ENCODE measurements at places on chromosomes 3 and 15.
A peak's percentile ranks its signal among the peaks of the same experiment; 100 is the strongest.

DNA sequence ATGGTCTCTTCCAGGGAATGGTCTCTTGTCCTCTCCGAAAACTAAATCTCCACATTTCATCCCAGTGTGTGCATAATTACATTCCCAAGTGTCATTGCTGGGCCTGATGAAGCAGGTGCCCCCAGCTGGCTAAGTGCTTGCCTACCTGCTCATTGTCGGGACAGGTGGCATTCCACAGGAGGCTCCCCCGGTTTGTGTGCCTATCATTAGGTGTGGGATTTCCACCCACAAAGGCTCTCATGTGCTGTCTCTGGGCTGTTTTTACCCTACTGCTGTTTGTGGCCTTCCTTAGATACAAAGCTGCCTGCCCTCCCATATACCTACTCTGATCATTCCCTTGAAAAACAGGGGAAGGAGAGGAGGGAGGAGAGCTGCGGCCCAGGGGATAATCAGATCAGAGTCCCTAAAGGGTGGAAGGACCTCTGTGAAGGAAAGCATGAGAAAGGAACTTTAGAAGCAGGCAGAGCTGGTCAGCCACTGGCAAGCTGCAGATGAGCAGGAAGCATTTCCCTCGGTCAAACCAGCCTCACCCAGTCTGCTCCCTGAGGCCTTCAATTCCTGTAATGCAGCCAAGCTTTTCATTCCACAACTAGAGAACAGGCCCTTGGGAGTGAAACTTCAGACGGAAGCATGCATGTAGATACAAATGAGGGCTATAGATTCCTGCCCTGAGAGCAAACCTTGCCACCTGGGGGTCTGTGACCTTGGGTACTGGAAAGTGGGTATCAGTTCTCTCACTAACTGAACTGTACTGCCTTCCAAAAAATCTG, 60.7 kb upstream of the HEG1 start:
- no peak for DNase-seq

DNA sequence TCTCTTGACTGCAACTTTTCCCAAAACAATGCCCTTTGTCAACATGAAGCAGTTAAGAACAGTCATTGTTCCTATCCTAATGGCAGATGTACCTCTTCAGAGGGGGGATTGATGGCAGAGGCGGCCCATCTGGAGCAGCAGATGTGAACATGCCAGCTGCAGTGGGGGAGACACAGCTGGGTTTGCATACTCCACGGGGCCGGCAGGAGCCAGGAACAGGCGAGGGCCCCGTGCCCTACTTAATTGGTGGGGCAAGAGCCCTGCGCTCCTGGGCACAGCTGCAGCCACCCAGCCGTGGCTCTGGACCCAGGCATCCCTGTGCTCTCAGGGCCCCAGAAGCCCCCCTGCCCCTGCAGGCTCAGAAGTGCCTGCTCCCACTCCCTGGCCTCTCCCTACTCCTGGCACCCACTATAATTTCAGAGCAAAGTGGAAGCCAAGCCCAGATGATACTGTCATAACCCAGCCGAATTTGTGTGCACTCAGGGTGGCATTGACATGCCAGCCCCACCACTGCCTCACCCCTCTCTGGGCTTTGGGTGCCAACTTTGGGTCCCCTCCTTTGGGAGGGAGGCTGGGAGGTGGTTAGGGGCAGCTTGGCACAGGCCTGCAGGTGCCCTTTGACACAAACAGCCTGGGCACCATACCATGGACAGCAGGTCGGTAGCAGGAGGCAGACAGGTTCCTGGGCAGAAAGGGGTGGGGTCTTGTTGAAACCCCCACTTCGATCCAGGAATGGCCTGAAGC, 34.6 kb downstream of the ROPN1B start:
- DNase-seq: no peak

DNA sequence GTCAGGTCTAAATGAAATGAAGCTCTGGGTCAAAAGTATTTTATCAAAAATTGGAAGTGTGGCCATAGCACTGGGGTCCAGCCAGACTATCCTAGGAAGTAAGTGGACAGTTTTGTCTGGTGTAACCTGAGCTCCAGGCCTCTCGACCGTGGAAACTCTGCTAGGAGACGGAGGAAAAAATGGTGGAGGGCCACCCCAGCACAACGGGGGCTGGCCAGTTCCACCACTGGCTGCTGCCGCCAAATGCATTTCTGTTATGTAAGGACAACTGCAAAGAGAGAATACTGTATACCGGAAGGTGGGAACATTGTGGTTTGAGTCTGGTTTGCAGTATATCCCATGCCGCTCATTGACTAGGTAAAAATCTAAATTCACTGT, 235.7 kb downstream of the GREM1 start:
- no peak for DNase-seq

DNA sequence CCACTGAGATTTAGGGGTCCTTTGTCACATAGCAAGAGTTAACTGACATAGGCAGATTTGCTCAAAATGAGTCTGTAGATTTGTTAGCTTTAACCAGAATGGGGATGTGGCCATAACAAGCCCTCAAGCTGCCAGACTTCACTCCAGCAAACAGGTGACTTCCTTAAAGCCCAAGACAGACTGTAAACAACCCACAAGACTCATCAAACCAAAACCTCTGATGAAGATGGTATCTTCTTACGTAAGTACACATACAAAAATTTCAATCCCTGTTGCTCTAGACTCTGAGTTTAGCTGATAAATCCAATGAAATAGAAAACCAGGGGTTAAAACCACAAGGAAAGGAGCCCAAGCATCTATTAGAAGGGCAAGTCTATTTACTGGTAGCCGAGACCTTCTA, 18.2 kb upstream of the ZBTB20 start:
- DNase-seq: peak; percentile 61

GRCh38 chr3:61381745-61382392, 130.6 kb upstream of the FHIT start:
- DNase-seq: peak; percentile 55

DNA sequence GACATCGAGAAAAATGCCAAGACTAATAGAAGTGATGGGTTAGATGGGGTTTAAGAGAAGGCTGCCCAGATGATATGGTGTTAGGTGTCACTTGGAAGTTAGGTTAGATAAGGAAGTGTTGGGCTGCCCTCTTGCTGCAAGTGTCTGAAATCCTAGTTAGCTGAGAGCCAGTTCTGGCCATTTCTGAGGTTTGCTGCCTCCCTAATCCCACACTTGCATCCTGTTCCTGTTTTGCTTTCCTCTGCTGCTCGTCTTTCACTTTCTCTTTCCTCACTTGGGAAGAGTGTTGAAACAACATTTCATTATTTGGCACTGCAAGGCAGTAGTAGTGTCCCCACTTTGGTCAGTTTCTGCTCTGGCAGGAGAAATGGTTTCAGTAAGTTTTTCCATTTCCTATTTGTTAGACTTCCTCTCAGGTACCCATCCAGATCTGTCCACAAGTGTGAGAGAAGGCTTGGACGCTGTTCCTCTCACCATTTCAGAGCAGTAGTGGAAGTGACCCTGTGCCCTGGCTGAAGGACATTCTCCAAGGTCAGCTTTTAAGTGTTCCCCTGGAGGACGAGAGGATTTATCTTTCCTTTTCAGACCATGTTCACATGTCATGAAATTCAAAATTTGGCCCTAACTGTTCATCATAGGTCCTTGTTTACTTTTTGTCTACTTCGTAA, 93.3 kb downstream of the ADAMTSL3 start:
- no peak for DNase-seq

DNA sequence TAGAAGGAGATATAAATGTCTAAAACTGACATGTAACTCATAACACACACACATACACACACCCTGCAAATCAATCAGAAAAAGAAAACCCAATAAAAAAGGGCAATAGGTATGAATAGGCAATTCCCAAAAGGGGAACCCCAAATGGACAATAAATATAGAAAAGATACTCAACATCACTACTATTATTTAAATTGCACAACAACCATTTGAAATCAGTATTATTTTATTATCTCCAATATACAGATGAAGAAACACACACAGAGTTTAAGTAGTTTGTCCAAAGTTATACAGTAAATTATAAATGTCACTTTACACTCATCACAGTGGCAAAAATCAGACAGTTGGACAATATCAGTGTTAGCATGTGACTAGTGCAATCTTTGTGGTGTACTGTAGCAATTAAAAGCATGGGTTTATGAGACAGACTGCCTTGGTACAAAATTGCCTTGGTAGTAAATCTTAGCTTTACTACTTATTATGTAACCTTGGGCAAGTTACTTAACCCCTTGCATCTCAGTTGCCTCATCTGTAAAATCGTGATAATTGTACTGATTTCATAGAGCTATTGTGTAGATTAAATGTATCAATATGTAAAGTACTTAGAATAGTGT, 3.4 kb upstream of the FSTL1 start:
- no peak for DNase-seq

DNA sequence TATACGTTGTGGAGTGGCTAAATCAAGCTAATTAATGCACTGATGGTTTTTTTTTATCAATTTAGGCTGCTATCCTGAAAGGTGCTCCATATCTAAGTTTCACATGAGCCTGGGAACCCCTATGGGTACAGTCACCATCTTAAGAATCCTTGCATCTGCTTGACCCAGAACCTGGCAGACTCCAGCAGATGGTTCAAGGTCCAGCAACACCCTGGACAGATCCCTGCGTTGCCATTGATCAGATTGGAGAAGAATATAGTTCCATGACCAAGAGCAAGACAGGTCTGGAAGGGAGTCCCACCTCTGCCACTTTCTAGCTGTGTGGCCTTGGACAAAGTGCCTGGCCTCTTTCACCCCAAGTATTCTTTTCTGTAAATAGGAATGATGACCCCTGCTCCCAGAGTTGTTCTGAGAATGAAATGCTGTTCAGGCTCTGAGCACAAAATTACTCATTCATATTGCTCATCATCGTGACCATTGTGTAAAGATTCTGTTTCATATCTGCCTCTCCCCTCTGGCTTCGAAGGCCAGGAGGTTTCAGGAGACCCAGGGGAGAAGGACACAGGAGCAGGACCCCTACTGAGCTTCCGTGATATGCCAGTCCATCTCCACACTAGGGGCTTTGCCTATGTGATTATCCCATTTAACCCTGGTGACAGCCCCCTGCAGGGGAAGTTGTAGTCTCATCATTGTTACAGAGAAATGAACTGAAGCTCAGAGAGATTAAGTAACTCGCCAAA, 30.0 kb upstream of the TSEN2 start:
- DNase-seq: no peak

- DNase-seq: no peak
Measured at GRCh38 chr3:37712918-37713817, 148.5 kb upstream of the CTDSPL start.

GRCh38 chr3:193714523-193715137, 121.6 kb downstream of the OPA1 start:
- no peak for DNase-seq

- no peak for DNase-seq
Measured at GRCh38 chr3:143707848-143708247, 140.4 kb downstream of the SLC9A9 start.

GRCh38 chr3:106836906-106837305, 540.3 kb upstream of the CCDC54 start:
- no peak for DNase-seq

DNA sequence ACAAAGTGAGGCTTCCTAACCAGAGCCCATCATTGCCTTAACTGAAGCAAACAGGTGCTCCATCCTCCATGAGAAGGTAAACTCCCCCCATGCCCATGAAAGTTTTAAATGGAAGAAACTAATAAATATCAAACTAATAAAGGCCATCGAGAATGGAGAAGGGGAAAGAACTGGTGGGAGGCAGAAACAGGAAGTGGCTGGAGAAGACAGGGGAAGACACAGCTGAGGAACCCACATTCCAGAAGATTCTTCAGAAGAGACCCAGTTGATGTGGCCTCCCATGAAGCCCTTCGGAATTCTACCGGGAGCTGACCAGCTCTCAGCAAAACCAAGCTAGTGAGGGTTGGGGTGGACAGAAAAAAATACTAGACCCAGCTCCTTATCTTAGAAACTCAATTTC, 41.6 kb downstream of the SH3BP5 start:
- no peak for DNase-seq

DNA sequence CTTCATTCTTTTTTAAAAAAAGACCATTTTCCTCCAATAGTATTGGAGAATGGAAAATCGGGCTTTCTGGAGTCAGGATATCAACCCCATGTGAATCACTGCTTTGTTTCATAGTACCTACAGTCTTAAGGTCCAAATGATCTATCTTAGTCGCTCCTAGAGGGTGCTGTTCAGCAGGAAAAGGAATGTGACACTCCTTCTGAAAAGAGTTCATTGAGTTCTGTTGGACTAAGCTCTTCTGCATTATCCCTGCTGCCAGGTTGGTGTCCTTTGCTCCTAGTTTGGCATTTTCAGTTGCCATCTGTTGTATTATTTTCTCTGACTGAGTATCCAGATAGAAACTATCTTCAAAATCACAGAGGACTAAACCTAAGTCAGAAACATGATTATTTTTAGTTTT, 57.2 kb downstream of the POLQ start:
- no peak for DNase-seq

- DNase-seq: no peak
Measured at GRCh38 chr15:64742385-64742784, 33.0 kb downstream of the RBPMS2 start.

GRCh38 chr3:25287291-25287884, 140.7 kb upstream of the RARB start:
- DNase-seq: no peak

DNA sequence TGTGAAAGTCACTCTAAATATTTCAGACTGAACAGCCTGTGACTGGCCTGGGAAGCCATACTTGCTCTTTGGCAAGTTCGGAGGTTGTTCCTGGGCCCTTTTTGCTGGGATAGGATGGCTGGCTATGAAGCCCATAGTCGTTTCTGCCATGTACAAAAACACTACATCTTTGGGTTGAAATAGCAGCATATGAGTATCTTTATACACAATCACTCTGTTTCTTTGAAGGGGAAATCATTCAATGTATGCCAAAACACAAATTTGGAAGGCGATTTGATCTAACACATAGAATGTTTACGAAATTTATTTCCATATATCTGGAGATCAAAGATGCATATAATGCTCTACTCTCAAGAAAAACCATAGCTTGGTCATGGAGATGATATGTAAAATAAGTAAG, 192.9 kb downstream of the SQOR start:
- no peak for DNase-seq

- no peak for DNase-seq
Measured at GRCh38 chr3:38984731-38985130, 67.0 kb downstream of the SCN11A start.

DNA sequence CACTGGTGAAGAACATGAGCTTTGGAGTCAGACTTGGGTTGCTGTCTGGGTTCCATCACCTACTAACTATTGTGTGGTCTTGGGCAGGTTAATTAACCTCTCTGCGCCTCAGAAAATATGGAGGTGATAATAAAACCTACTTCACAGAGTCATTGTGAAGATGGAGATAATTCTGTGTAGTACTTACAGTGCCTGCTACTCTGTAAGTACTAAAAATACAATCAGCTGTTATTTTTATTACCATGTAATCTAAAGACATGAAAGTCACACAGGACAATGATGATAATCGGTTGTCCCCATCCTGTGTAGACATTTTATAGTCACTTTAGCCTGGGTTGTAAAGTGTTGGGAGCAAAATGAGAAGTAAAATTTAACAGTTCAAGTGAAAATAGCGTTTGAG, 334.1 kb downstream of the THSD4 start:
- DNase-seq: no peak

- DNase-seq: no peak
Measured at GRCh38 chr15:52667597-52667996, 11.6 kb downstream of the ATOSA start.

Measured in CD4-positive, alpha-beta T cell treated with Interleukin-10 for 1 hour (primary cell).